Stimulated activated naive CD4-positive, alpha-beta T cell (primary cell): ENCODE measurements at places on chromosomes 1 and 21.

DNA sequence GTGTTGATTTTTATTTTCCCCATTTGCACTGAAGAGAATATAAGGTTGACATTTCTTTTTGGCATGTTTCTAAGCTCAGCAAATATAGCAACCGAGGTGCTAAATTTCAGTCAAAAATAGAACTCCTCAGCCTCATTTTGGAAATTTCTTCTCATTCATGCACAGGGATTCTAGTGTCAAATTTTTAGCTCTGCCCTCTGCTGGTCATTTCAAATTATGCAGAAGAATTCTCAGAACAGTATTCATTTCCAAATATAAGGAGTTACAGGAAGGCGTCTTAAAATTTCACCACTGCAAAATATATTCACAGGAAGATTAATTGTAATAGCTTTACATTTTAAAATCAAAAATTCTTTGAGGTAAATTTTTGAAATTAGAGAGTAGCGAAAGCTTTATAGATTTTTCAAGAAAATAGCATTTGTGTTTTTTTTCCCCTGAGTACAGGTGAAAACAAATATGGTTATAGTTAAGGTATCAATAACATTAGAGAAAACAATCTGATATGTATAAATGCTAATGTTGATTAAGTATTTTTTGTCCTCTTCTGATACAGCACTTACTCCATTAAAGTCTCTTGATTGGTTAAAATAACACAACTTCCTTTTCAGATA, 57.9 kb downstream of the FMN2 start:
- DNase-seq, result no peak

DNA sequence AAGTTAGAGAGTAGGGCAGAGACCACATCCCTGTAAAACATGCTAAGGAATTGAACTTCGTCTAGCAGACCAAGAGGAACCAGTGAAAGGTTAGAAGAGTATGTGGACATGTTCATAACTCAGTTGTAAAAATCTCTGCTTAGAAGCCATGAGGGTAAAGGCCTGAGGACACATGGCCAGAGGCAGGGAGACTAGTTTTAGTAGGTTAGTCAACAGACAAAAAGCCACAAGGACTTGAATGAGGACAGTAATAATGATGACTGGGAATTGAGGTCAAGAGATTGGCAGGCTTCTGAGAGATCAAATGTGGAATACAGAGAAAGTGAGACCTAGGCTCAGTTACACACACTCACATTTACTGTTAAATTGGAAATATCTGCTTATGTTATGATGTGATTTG, 205.5 kb upstream of the HOOK1 start:
- DNase-seq, result no peak

DNA sequence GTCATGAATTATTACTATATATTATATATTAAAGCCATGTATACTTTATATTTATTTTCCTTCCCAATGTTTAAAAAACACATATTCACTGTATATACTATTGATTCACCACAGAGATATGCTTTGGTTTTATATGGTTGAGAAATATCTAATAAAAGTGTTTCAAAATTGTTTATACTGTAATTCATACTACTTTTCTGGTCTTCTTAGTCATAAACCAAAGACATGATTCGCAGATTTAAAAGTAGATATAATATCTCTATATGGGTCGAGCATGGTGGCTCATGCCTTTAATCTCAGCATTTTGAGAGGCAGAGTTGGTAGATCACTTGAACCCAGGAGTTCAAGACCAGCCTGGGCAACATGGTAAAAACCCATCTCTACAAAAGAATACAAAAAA, 738.4 kb downstream of the USP25 start:
- DNase-seq, result no peak

DNA sequence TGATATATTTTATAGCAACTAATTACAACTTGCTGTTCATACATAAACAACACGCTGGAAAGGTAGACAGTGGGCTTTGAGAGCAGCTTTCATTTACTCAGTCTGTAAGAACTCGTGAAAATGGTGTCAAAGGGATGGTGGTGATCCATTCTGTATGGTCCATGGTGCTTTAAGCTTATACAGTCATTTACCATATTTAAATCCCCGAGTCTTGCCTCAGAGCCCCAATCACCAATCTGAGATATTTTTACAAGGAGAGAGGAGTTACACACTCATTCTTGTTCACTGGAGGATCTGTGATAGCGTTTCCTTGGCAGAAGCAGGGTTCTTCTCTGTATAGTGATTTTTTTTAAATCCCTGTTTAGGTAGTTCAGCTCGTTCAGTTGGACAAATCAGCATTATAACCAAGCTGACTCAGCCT, 694.6 kb downstream of the USP25 start:
- no peak for DNase-seq

GRCh38 chr1:245888809-245889208, 618.3 kb downstream of the SMYD3 start:
- no peak for DNase-seq

- no peak for DNase-seq
Observed at GRCh38 chr1:180116964-180117763, 37.5 kb upstream of the QSOX1 start.

DNA sequence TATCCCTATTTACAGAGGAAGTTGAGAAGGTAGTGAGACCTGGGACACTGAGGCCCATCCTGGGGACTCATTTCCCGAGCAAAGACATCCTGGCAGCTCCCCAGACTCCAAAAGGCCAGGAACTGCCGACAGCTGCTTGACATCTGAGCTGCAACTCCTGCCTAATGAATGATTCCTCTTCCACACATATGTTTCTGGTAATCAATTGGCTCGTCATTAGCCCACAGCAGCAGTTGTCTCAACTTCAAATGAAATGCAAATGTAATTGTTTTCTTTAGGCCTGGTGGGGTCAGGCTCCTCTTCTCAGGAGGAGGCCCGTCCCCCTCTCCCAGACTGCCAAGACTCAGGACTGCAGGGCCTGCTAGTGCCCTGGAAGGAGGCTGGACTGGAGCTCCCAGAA, 61.8 kb upstream of the DISP3 start:
- no peak for DNase-seq

- no peak for DNase-seq
Observed at GRCh38 chr1:47031585-47031984, 8.1 kb downstream of the CYP4X1 start.

DNA sequence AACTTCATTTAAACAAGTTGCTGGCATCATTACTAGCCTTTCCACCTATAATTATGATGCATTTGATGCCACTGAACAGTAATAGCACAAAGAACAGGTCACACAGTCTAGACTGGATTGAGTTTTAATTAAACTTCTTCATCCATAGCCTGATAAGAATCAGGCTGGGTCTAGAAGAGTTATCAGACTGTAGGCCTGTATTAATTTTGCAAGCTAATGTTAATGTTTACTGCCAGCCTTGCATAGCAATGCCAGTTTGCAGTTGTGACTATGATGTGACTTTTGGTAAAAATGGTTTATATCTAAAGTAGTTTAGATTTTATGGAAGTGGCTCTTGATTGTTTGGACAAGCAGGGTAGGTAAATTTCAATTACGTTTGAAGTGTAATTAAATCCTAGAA, 68.0 kb downstream of the PRKAA2 start:
- no peak for DNase-seq

DNA sequence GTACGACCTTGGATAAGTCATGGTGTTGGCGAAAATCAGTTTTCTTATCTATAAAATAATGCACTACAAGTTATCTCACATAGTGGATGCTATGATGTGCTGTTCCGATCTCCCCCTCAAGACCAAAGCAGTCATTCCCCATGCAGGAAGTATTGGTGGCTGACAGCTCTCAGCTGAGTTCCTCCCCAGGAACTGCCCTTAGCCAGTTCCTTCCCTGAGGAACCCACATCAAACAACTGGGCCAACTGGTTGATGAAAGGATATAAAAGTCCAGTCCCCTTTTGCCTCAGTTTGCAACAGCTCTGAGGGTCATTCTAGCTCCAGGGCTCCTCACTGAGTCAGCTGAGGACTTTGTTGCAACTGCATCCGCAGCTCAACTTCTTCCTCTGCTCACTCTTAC, 16.1 kb upstream of the SLAMF1 start:
- no peak for DNase-seq

- no peak for DNase-seq
Observed at GRCh38 chr1:185315445-185316071, 1.5 kb downstream of the IVNS1ABP start.

DNA sequence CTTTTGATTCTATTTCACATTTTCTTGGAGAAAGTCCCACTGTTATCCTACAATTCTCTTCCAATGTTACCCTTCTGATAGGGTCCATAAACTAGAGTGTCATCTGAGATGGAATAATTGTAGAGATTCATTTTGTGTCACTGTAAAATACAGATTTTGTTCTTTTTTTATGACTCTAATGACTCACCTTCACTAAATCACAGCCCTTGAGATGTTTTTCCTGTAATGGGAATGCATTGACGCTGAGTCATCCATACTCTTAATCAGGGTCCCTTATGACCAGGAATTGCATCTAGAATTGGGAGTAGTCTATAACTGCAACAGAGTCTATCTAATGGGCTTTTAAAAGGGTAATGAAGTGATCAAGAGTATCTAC, 315.5 kb downstream of the TGFB2 start:
- DNase-seq, result no peak

DNA sequence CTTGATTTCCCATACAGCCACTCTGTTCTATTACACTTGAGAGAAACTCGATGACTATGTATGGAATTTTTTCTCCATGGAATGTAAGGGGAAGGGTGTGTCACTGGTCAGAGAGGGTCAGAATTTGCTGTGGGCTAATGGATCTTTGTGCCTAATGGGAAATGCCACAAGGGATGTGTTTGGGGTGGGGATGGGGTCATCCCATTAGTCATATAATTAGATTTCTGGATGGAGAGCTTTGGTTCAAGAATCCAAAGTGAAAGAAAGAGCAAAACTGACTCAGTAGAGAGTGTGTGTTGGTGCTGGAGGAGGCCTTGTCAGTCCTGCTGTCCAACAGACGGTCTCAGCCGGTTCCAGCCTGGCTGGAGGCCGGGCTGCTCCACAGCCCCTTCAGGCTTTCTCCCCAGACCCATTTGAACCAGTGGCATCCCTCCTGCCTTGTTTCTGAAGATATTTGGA, 86.4 kb downstream of the LAMC2 start:
- DNase-seq, result no peak

DNA sequence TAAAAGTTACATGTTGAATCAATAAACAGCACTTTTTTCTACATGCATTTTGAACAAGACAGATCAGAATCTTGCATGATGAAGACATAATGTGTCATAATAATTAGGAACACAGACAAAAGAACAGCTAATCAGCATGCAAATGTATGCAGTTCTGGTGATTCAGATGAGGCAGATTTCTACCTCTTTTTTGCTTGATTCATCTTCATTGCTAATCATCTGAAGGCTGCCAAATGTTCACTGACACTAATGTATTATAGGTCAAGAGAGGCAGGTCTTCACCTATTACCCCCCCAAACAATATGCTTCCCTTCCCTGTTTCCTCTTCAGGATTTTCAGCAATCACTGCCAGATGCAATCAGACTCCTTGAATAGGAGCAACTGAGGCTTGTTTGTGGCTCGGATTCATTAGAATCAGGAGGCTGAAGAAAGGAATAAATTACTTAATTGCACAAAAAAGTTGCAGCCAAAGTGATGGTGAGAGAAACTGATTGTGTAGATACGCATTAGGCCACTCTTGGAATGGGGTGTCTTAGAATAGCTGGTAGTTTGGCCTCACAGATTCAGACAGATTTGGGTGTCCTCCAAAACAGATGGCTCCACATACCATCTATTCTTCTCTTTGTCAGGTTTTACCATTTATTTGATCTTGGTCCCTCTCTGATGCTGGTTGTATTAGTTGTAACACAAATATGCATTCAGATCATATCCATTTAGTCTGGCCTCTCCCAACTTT, 275.4 kb downstream of the RPS6KC1 start:
- no peak for DNase-seq

GRCh38 chr1:175673371-175674150, 69.8 kb downstream of the TNR start:
- no peak for DNase-seq

DNA sequence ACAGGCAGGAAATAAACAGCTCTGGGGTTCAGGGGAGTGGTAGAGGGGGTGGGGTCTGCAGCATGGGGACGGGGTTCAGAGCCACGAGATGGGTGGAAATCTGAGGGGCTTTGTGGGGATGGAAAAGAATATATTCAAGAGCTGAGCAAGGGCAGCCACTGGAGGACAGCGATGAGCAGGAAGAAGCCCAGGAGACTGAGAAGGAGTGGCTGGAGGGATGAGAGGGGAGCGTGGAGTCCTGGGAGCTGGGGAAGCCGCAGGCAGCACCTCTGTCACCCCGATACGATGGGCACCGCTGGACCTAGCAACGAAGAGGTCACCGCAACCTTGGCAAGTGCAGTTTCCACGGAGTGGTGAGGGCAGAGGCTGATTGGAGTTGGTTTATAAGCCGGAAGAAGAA, 10.0 kb upstream of the KCNAB2 start:
- DNase-seq, result no peak

- no peak for DNase-seq
Observed at GRCh38 chr1:18479454-18479853, 1.3 kb upstream of the KLHDC7A start.

DNA sequence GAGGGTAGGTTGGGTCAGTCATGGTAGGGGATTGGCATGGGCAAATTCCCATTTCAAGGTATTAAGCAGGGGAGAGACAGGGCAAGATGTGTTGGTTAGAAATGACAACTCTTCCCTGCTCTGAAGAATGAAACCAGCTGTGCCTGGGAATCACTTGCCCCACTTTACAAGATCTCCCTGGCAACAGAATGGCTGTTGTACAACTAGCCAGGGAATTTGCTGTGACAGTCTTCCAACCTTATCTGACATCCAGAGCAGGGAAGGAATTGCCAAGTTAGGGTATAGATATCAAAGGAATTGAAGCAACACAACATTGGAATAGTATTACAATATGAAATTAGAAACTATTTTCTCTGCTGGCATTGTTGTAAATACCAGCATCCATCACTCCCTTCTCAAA, 154.7 kb downstream of the CACNA1E start:
- DNase-seq, result no peak

DNA sequence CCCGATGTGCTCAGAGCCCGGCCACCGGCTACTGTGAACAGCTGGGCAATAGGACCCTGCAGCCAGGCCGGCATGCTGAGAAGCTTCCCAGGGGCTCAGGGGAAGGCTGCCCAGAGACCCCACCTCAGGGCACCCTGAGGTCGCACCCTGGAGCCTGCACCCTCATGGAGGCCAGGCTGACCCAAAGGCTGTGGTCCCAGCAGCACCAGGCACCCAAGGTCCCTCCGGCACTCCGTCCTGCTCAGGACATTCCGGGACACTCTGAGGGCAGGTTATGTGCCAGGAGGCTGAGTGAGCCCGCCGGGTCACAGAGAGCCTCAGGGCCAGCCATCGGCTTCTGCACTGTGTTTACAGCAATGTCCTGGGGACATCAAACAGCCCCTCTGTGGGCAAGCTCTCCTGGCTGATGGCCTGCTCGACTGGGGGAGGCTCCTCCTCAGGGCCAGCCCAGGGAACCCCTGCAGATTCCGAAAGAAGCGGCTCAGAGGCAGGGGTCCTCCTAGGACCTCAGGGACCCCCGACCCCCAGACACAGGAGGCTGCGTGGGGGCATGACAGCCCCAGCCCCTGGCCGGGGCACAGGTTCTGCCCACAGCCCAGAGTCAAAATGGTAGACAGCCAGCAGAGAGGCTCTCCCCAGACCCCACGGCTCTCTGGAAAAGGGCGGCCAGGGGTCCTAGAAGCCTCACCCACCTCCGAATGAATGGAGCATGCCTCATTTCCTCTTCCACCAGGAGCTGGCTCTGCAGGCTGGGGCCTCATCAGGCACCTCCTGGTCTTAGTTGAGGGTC, 8.2 kb downstream of the SLC19A1 start:
- no peak for DNase-seq
